ENCODE measurements at places on chromosomes 16 and 17.

DNA sequence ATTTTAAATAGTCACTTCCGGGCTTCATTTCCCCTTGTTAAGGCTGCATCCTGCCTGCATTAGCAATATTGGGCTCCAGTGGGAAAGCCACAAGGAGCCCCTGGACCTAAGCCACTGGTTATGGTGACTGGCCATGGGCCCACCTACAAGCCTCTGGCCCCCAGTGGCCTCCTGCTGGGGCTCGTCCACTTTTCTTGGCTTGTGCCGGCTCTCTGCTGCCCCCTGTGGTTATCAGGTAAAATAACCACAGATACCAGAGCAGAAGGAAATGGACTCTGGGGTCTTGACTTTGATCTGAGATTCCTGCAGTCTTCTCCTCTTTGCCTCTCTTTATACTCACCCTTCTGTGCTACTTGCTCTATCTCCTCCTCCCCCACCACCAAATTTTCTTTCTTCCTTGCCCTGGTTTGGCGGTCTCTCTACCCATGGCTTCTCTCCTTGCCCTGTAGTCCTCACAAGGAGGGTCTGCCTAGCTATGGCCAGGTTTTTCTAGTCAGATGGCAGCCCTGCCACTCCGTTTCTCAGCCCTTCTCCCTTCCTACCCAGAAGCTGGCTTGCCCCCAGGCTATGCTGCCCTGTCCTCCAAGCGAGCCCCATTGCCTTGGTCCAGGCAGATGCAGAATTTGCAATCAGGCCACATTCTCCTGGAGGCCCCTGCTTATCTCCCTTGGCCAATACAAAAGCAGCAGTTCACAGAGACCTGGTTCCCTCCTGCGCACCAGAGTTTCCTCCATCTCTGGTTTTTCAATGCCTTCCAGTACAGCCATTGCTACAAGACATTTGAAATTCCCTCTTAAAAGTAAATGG is 82.9 kb upstream of the RCVRN start:
- peak; percentile 72 for DNase-seq

GRCh38 chr16:88526008-88526905 is 43.9 kb upstream of the ZC3H18 start:
- DNase-seq: no peak

- DNase-seq: no peak
Measured at GRCh38 chr16:59605706-59606105, 871.6 kb upstream of the GOT2 start.

GRCh38 chr16:27720731-27721530 is 171.0 kb downstream of the KATNIP start:
- DNase-seq: no peak

DNA sequence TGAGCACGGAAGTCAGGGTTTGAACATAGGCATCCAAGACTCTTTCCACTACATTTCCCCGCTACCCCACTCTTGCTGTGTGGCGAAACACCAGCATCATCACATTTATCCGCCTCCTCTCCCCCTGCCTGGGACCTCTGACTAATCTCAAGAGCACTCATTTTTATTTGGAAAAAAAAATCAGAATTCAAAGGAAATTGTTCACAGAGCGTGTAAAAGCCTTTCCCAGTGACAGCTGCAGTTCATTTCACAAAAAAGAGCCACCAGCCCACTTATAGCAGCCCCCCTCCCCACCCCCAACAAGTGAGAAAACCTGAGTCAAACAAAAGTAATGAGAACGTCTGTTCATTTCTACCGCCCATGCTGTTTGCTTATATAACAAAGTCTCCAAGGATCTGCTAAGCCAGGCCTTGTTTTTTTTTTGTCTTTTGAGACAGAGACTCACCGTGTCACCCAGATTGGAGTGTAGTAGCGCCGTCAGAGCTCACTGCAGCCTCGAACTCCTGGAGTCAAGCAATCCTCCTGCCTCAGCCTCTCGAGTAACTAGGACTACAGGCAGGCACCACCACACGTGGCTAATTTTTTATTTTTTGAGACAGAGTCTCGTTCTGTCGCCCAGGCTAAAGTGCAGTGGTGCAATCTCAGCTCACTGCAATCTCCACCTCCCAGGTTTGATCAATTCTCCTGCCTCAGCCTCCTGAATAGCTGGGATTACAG is 48.3 kb upstream of the HAPSTR1 start:
- DNase-seq: no peak

DNA sequence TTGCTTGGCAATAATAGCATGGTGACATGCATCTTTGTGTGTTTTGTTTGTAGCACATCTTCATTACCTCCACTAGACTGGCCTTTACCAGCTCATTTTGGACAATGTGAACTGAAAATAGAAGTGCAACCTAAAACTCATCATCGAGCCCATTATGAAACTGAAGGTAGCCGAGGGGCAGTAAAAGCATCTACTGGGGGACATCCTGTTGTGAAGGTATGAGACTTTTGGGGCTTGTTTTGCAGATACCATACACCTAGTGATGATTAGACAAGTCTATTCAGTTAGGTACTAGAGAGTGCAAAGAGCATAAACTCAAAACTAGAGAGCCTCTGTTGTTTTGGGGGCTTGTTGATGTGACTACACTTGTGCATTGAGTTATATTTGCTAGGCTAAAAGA is 41.2 kb downstream of the NFATC3 start:
- DNase-seq: no peak

GRCh38 chr17:36495076-36495578 is 8.6 kb downstream of the ZNHIT3 start:
- no peak for DNase-seq

DNA sequence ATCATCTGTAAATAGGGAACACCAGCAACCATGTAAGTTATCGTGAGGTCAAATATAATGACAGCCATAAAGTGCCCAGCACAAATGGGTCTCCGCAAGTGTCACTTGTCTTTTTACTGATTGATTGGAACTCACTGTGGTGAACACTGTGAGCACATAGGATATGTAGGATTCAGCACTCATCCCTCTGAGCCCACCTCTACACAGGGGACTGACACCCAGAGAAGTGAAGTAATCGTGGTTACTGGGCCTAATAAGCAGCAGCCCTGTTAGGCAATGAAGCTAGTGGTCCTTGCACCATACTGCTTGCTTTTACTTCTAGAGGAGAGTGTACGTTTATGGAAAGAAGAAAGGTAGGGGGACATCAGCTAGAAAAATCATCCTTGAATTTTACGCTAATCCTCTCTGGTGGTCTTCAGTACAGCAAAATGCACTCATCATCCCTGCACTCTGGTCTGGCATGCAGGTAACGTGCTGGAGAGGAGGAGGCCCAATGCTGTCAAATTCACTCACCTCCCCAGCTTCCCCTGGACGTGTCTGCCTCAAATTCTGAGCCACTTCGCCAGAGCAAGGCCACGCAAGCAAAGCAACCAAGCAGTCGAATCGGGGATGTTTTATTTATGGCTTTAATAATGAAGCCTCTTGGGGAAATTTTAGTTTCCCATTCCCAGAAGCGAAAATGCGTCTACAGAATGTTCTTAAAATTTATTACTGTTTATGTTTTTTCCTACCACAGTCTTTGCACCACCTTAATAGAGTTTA is 74.7 kb downstream of the YPEL2 start:
- DNase-seq: no peak

GRCh38 chr17:4498461-4499397 is at the start of gene SPNS2:
TSS of gene SPNS2 (plus strand) at chr17:4498881. CDS start at chr17:4499048, 167 bp downstream.
- DNase-seq: peak; percentile 85

DNA sequence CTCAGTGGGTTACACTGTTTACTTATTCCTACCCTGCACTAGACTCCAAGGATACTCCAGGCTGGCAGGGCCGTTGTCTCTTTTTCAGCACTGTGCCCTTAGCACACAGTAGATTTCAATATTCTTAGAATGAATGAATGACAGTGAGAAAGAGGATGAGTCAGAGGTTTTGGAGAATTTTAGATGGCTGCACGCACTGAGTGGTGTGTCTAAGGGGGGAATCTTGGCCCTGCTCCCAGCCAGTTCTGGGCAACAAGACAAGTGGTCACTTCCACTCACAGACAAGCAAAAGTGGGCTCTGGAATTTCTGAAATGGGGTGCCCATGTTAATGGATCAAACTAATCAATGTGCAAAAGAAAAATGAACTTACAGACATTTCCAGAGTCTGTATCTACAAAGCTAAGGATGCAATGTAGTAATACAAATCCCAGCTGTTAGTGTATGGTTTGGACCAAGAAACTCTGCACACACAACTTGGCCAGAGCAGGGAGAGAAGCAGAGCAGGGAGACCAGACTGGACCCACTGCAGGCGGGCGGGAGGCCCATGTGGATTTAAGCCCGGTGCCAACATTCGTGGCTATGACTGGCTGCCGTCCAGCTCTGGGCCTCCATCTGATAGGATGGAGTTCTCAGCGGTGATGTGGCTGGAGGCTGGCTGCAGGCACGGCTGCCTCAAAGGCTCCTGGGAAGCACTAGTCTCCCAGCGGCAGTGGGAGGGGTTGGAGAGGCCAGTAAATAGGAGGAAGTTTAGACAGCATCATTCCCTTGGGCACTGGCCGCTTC is 95.6 kb upstream of the CDYL2 start:
- no peak for DNase-seq

GRCh38 chr17:78523934-78524655 is 53.1 kb downstream of the DNAH17 start:
- DNase-seq: no peak

- DNase-seq: no peak
Measured at GRCh38 chr16:71348262-71349085, 10.0 kb upstream of the CALB2 start.

GRCh38 chr17:48483471-48484131 is 47.2 kb downstream of the HOXB1 start:
- DNase-seq: no peak

DNA sequence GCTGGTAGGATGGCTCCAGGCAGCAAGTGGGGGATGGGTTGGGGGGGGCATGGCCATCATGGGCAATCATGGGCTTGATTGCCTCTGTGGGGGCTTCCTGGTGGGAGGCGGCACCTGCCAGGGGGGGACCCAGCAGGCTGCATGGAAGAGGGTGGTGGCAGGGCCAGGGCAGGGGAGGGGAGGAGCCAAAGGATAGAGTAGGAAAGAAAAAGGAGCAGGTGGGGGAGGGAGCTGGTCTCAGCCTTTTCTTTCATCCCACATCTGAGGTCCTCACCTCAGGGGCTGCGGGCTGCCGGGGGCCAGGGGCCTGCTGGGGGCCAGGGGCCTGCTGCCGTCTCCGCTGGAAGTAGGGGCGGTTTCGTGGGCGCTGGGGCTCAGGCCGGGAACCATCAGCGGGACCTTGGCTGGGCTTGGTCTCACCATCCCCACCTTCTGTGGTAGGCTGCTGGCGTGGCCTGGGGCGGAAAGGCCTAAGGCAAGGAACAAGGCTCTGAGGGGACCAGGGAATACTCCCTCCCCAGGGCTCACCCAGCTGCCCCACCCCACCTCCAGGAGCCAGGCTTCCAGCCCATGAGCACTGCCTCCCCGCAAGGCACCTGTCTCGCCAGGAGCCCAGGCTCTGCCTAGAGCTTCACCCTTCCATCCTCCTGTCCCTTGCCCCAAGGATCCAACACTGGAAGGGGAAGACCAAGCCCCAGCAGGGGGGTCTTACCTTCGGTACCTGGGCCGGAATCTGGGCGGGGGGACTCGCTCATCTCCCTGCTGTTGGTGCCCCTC is 5.0 kb downstream of the YBX2 start:
- no peak for DNase-seq

DNA sequence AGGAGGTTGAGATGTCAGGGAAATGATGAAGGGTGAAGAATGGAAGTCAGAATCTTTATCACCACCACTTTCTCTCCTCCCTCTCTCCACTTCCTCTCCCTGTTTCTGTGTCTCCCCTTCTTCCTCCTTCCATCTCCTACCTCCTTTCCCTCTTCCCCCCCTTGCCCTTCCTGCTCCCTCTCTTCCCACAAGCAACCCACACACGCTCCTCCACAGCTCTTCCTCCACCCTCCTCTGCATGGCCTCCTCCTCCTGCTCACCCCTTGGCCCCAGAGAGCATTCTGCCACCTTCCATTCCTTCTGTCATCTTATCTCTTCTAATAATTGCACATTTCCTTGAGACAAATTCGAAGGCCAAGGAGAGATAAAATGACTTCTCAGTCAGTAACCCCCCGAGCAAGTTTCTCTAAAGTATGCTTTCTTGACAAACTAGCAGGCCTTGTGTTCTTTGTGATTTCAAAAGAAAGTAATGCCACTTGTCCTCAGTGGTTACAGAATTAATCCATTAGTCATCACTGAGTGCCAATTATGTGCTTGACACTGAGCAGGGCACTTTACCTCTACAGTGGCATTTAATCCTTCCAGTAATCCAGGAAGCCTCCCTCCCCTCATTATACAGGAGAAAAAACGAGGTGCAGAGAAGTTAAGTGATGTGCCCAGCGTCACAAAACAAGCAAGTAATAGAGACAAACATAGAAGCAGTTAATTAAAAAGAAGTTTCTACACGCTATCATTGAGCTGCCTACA is 72.3 kb upstream of the CCL1 start:
- DNase-seq: no peak

GRCh38 chr17:41684035-41684434 is 4.7 kb upstream of the EIF1 start:
- no peak for DNase-seq

DNA sequence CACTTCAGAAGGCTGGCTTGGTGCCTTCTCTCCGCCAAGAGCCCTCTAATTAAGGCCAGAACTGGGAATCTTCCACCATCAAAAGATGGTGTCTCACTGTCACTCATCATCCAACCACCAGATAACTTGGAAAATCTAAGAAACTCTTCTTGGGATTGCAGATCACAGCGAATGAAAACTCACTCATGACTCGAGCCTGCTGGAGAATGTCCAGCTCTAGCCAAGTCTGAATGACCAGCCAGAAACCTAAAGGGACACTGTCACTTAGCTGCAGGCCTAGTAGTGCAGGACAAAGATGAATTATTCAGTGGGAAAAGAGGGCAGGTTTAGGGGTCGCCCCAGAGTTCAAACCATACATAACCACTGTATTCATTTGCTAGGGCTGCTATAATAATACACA is 107.8 kb downstream of the XYLT1 start:
- DNase-seq: no peak

- no peak for DNase-seq
Measured at GRCh38 chr17:40452216-40452787, 9.1 kb downstream of the IGFBP4 start.

- no peak for DNase-seq
Measured at GRCh38 chr17:76755285-76755684, 17.4 kb downstream of the MFSD11 start.

- DNase-seq: peak; percentile 95
Measured at GRCh38 chr16:2964475-2965336, 631 bp downstream of the KREMEN2 start.

DNA sequence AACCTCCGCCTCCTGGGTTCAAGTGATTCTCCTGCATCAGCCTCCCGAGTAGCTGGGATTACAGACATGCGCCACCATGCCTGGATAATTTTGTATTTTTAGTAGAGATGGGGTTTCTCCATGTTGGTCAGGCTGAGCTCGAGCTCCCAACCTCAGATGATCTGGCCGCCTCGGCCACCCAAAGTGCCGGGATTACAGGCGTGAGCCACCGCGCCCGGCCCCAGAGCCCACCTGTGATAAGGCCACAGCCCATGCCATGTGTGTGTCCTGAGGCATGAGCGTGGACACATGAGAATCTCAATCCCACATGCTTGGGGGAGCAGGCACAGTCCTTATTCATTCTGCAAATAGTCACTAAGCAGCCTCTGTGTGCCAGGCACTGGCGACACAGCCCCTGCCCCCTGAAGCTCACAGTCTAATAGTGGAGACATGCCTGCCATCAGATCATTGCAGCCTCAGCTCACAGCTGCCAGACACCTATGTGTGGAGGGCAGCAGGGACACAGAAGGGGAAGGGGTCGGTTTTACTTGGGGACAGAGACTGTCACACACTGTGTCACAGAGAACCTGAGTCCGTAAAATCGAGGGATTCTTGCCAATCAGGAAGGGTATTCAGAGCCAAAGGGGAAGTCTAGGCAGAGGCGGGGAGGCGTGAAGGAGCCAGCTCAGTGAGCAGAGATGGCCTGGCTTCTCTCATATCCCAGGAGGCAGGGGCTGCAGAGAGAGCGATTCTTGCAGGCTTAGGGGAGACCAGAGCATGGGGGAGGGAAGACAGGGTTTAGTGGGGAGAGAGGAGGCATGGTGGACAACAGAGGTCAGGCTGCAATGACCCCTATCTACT is 9.4 kb upstream of the ABCC3 start:
- DNase-seq: no peak
